ENCODE measurements at places on chromosomes 5 and 9.
A peak's percentile ranks its signal among the peaks of the same experiment; 100 is the strongest.

DNA sequence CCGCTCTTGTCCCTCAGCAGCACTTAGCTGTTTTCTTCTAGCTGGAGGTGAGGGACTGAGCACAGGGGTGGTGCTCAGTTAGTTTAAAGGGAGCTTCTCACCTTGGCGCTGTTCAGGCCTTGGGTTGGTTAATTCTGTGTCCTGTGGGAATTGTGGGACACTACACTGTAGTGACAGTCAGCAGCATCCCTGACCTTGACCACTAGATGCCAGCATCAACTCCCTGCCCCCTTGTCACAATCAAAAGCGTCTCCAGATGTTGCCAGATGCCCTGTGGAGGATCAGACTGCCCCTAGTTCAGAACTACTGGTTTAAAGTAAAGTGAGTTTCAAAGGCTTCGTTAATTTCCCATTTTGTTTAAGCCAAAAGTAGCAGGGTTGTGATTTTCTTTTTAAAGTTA, 65.5 kb upstream of the DMRT3 start:
- DNase-seq: no peak

- no peak for DNase-seq
Observed at GRCh38 chr5:88555674-88556073, 287.0 kb upstream of the TMEM161B start.

GRCh38 chr9:78786794-78787193, 489.9 kb downstream of the PSAT1 start:
- DNase-seq: no peak

DNA sequence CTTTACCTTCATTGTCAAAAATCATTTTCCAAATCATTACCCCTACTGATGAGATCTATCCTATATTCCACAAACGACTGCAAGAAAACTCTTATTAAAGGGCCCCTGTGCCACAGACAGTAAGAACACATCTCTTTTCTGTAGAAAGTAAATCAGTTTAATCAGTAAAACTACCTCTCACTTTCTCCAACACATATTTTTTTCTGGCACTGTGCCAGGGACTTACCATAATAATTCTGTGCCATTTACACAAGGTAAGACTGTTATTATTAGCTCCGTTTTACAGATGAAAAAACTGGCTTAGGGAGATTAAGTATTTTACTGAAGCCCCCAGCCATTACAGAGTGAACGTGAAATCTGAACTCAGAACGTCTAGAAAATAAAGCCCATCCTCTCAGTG, 587.0 kb upstream of the COX7C start:
- no peak for DNase-seq

- no peak for DNase-seq
Observed at GRCh38 chr5:147831465-147831864, at the start of gene SPINK1. SPINK1 (minus strand) TSS chr5:147831671; CDS start chr5:147831577, 94 bp downstream.

DNA sequence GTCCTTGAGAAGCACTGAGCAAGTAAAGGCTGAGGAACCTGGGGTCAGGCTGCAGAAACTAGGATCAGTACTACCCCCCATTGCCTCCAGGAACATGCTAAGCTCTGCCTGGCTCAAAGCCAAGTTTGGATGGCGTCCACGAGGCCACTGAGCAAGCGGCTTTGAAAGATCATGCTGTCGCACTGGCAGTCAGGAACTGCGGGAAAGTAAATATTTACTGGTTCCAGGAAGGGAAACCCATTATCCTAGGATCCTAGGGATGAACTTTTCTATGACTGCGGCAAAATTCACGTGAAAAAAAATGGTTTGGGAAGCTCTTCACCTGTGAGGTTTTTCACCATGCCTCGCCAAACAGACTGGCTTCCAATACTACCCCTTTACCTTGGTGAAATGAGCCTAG, 75.3 kb upstream of the PJA2 start:
- no peak for DNase-seq

DNA sequence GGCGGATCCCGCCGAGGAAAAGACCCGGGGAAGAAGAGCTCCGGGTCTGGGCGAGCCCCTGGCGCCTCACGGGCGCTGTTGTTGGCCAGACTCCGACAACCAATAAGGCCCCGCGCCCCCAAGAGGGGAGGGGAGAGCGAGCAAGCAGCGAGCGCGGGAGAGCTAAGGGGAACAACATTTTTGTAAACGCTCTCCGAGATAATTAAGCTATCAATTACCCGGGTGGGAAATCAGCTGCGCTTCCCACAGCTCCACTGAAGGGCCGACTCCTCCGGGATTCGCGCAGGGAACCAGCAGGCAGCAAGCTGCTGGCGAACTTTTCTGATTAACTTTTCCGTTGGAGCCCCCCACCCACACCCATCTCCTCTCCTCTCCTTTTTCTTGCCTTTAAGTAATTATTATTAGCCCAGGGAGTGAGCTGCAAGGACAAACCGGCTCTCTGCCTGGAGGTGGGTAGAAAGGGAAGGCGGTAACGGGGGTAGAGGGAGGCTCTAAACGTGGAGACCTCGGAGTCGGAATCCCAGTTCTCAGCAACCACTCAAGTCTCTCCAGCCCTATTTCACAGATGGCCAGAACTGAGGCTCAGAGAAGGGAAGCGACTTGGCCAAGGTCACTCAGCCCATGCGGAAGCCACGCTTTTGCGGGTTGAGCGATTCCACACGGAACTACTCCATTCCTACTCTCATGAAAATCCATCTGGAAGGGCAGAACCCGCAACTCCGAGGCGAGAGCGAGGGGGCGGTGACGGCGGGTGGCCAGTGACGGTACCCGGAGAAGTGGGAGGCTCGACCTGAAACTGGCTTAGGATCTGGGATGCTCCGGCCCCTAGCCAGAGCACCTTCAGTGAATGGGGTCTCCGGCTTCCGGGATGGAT, 1.3 kb downstream of the ASTN2 start:
- DNase-seq: no peak

GRCh38 chr9:19551124-19551929, 142.5 kb downstream of the ACER2 start:
- DNase-seq: no peak

GRCh38 chr5:40033411-40033810, 608.6 kb upstream of the DAB2 start:
- DNase-seq: no peak

DNA sequence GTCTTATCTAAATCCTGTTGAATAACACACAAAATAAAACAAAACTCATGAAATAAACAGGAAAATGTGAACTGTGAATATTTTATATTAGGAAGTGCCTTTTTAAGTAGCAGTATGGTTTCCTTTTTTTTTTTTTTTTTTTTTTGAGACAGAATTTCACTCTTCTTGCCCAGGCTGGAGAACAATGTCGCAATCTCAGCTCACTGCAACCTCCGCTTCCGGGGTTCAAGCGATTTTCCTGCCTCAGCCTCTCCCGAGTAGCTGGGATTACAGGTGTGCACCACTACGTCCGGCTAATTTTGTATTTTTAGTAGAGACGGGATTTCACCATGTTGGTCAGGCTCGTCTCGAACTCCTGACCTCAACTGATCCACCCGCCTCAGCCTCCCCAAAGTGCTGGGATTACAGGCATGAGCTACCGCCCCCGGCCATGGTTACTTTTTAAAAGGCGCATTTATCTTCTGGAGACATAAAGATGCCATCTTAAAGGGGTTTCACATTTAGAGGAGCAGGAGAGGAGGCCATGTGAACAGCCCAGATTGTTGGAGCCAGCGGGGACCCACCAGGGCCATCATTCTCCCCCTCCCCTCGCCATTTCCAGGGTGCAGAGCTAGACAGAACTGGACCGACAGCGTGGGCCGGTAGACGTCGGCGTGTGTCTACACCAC, 64.1 kb downstream of the ROR2 start:
- DNase-seq: no peak

- DNase-seq: no peak
Observed at GRCh38 chr5:93717162-93717561, 24.2 kb downstream of the POU5F2 start.

DNA sequence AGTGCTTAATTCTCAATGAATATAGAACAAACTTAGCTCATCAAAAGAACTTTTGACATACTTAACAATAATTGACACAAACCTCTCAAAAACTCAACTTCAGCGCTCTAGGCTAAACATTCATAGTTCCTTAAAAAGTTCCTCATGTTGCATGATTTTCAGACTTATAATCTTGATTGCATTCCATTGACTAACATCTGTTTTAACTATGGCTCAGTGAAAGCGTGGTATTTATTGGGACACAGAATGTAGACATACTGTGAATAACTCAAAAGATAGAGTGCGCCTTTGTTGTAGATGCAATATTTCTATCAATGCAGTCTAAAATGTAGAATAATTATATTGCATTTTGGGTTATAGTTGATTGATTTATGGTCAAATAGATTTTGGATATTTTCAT, 227.1 kb upstream of the HAPLN1 start:
- no peak for DNase-seq

- DNase-seq: peak; percentile 46
Observed at GRCh38 chr5:126339215-126339805, 83.9 kb upstream of the GRAMD2B start.

DNA sequence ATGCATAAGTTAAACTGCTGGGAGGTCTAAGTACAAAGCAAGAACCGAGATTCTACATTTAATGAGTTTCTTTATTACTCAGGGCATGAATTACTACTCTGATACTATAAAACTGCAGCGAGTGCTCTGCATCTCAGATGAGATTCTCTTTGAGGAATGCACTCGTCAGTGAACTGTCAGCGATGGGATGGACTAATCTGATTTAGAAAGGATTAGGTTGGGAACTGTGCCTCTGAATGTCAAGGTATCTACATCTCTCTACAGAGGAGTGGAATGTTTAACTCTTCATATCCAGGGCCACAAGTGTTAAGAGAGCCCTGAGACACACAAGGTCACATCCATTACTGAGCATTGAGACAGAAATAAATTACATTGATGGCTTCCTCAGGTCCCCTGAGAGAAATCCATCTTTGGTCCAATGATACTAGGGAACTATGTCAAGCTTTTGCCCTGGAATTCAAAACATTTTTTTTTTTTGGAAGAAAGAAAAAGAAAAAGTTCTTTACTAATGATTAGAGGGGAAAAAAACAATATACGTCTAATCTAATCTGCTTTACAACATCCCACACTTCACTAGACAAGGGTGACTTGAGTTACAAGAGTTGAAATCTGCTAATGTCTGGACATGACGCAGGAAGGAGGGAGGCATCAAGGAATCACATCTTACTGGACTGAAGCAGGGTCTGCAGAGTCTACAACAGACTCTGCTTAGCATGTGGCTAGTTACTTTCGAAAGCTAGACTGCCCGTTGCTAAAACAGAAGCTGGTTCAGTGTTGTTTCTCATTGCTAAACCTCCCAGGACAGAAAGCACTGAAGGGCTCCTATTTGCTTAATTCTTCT, 270.0 kb upstream of the TLE4 start:
- no peak for DNase-seq

- peak; percentile 12 for DNase-seq
Observed at GRCh38 chr5:126445502-126446174, 22.4 kb downstream of the GRAMD2B start.

GRCh38 chr9:126877418-126877817, 17.0 kb downstream of the ZBTB34 start:
- DNase-seq: peak; percentile 38

GRCh38 chr5:43390471-43390870, 21.7 kb downstream of the CCL28 start:
- no peak for DNase-seq

DNA sequence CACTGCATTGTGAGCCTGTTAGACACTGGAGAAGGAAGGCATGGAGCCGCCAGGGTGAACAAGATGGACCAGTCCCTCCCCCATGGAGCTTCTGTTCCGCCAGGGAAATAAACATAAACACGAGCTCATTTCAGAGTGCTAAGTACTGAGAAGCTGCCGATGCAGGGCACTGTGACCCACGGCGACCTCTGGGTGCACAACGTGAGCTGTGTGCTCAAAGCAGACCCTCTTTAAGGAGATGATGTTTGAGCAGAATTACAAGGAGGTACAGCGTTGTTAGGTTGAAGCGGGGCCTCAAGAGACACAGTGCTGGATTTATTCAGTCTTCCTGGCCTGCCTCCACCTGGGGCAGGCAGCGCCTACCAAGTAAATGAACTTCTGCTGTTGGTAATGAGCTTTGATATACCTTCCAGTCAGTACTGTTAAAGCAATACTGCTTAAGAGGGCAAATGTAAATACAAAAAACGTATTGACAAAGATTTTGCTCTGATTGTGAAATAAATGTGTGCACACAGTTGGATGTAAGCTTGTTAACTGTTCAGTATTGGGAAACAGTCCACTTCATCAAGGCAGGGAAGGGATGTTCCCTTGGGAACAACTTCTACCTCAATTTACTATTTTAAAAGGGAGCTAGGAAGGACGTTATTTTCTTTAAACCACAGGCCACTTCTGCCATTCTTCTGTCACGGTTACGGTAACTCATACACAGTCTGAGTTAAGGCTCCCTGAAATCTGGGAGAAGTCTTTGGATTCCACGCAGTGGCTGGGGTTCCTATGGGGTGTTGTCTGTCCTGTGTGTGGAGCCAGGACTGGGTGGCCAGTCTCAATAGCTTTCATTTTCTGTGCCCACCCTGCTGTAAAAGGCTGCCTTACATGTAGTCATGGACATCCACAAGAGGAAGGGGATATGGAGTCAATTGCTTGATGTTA, 48.9 kb upstream of the DMRT1 start:
- no peak for DNase-seq

DNA sequence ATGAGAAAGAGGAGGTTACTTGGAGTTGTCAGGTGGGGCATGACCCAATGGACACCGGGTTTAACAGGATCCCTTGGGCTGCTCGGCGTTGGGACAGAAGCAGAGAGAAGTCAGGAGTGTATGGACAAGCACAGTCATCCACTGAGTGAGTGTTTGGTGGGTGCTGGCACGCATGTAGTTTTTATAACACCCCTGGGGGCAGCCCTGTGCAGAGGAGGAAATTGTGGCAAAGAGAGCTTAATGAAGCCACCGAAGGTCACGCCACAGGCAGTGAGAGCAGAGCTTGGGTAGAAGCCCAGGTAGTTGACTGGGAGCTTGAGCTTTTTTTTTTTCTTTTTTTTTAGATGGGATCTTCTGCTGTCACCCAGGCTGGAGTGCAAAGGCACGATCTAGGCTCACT, 43.2 kb upstream of the IER5L start:
- DNase-seq: peak; percentile 52

All from immature natural killer cell (primary cell).